ENCODE measurements at places on chromosomes 3 and 15.

DNA sequence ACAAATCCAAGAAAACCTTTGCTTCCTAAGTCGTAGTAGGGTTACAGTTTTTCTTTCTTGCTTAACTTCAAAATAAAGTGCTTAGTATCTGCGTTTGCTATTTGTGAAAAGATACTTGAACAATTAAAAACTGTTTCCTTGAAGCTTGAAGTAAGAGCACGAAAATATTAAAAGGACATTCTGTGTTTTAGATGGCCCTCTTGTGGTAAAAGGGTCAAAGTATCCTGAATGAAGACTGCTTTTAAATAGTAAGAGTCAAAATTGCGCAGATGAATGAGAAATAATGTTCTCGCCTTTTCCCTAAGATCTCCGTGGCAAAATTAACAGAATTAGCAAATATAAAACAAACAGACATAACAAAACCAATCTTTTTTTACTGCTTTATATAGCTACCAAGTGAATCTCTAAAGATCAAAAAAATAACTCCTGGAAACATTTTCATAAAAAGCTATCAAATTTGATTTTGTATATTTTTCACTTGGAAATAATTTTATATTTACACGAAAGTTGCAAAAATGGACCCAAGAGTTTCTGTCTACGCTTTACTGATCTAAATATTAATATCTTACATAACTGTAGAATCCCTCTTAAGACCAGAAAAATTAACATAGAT, 175.4 kb downstream of the MBNL1 start:
- peaks cover 69% of the 10 kb centered on the region for H3K36me3 ChIP-seq
- H3K27ac ChIP-seq, result peak overlapping the region; percentile 72
- H3K4me3 ChIP-seq, result peak overlapping the region; percentile 9
- no peak for DNase-seq

GRCh38 chr3:44365952-44366351, 27.4 kb downstream of the TCAIM start:
- H3K27ac ChIP-seq, result no peak overlapping the region
- H3K36me3 ChIP-seq, result peaks cover 17% of the 10 kb centered on the region
- H3K27me3 ChIP-seq, result no peaks in the 10 kb centered on the region
- no peak for DNase-seq
- no peak overlapping the region for H3K4me3 ChIP-seq
- H3K4me1 ChIP-seq, result no peaks in the 10 kb centered on the region

DNA sequence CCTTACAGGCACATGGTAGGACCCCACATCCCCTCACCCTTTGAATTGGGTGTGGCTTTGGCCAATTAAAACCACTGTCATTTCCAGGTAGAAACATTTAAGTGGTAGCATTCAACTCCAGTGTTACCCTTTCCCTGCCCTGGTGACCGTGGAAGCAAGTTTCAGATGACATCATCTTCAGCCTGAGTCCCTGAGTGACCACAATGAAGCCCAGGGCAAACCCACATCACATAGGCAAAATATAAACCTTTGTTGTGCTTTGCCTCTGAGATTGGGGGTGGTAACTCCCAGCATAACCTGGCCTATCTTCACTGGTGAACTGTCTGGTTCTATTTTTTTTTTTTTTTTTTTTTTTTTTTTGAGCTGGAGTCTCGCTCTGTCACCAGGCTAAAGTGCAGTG, 404.0 kb upstream of the WNT5A start:
- DNase-seq, result no peak
- H3K4me3 ChIP-seq, result no peak overlapping the region
- no peaks in the 10 kb centered on the region for H3K4me1 ChIP-seq

DNA sequence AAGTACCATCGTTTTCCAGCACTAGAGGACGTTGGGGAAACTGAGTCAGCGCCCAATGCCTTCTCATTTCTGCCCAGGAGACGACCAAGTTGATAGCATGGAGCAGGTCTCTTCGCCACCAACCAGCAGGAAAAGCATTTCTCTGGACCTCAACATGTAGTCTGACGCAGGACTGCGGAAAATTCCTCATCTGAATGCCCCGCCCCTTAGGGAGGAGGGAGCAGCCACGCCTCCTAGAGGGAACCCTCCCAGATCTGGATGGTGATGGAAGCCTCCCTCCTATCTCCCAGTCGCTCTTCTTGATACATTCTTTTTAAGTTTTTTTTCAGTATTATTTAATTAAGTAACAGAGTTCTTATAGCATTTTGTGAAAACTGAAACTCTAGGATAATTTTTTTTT, 17.4 kb upstream of the MINDY4B start:
- H3K27me3 ChIP-seq, result peaks cover 57% of the 10 kb centered on the region
- peaks cover 6% of the 10 kb centered on the region for H3K4me1 ChIP-seq
- DNase-seq, result no peak
- H3K36me3 ChIP-seq, result no peaks in the 10 kb centered on the region
- H3K4me3 ChIP-seq, result no peak overlapping the region
- H3K27ac ChIP-seq, result no peak overlapping the region

GRCh38 chr3:78963771-78964170, 804.0 kb downstream of the ROBO1 start:
- no peak overlapping the region for H3K4me3 ChIP-seq
- peaks cover 3% of the 10 kb centered on the region for H3K36me3 ChIP-seq
- no peaks in the 10 kb centered on the region for H3K27me3 ChIP-seq
- DNase-seq, result no peak
- no peak overlapping the region for H3K27ac ChIP-seq

DNA sequence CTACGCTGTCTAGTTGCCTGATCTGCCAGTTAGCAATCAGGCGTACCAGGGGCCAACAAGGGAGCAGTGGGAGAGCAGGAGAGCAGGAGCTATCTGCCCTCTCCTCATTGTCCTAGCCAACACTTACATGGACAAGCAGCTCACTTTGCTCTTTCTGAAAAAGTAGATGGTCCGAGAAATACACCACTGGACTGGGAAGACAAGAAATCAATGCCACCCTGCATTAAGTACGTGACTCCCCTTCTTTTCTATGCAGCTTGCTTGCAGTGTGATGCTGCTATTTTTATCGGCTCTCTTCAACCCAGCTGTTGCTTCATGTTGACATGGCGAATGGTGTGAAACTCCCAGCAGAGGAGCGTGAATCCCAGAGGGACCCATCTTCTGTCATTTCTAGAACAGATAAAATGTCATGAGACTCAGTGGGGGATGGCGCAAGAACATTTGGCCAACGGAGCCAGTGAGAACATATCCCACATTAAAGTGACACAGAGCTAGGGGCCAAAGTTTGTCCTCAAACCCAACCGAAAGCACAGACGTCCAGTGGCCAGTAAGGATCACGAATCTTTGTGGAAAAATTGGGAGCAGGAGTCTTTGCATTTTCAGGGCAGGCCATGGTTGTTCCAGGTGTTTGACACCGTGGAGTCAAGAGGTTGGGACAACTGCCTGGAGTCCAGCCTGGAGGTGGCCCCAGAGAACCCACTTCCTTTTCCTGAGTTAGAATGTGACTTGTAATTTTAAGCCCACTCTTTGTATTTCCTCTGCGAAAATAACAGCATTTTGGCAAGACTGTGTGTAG, 53.7 kb upstream of the MEF2A start:
- H3K27me3 ChIP-seq, result peaks cover 18% of the 10 kb centered on the region
- DNase-seq, result no peak
- H3K27ac ChIP-seq, result no peak overlapping the region
- H3K4me3 ChIP-seq, result no peak overlapping the region
- H3K36me3 ChIP-seq, result peaks cover 3% of the 10 kb centered on the region
- H3K4me1 ChIP-seq, result no peaks in the 10 kb centered on the region

DNA sequence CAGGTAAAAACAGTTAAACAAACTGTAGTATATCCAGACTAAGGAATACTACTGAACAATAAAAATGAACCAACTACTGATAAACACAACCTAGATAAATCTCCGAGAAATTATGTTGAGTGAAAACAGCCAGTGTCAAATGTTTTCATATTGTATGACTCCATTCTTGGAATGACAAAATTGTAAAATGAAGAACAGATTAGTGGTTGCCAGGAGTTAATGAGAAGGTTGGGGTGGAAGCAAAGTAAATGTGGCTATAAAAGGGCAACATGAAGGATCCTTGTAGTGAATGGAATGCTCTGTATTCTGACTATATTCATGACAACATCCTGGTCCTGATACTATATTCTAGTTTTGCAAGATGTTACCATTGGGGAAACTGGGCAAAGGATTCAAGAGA, 27.5 kb upstream of the ACKR4 start:
- H3K27ac ChIP-seq, result no peak overlapping the region
- no peaks in the 10 kb centered on the region for H3K4me1 ChIP-seq
- H3K27me3 ChIP-seq, result no peaks in the 10 kb centered on the region
- H3K4me3 ChIP-seq, result no peak overlapping the region

DNA sequence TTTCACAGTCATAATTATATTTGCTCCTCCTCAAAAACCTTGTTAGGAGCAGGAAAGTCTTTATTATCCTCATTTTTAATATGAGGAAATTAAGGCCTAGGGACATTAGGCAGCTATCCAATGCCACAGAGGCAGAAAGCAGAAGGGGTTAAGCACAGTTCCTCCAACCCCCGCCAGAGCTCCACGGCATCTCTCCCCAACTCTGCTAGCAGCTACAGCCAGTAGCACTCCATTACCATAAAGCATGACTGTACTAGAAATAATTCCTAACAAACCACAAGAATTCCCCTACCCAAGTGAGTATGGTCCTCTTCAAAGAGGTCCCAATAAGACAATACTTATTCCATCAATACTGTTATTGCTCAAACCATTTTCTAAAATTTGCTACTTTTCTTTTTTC, 9.8 kb downstream of the HEG1 start:
- peaks cover 9% of the 10 kb centered on the region for H3K36me3 ChIP-seq
- H3K27ac ChIP-seq, result no peak overlapping the region
- H3K27me3 ChIP-seq, result no peaks in the 10 kb centered on the region
- H3K4me1 ChIP-seq, result peaks cover 41% of the 10 kb centered on the region
- H3K4me3 ChIP-seq, result no peak overlapping the region
- DNase-seq, result no peak

DNA sequence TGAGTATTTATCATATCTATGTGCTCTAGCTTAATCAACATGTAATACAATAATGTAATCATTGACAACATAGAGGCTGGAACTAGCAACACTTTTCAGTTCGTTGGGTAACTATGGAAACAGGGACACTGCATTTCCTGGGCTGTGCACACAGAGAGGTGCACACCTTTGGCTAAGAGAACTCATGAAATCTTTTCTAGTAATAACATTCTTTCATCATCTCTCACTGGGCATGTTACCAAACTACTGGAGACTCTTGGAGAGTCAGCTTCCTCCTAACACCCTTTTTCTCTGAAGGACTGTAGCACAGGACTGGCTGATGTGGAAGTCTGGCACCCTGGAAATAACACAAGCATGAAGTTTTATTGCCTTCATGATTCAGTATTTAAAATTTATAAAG, 135.6 kb downstream of the KCNMB2 start:
- H3K36me3 ChIP-seq, result no peaks in the 10 kb centered on the region
- no peak overlapping the region for H3K4me3 ChIP-seq

GRCh38 chr3:141057946-141058800, 7.0 kb downstream of the SPSB4 start:
- DNase-seq, result no peak
- no peak overlapping the region for H3K4me3 ChIP-seq
- H3K27me3 ChIP-seq, result peaks cover 38% of the 10 kb centered on the region
- no peak overlapping the region for H3K27ac ChIP-seq
- H3K36me3 ChIP-seq, result no peaks in the 10 kb centered on the region
- peaks cover 2% of the 10 kb centered on the region for H3K4me1 ChIP-seq

All from effector memory CD8-positive, alpha-beta T cell (primary cell).